T-helper 1 cell (primary cell): ENCODE measurements at places on chromosomes 6 and 20.

GRCh38 chr6:84432619-84433018, 205.2 kb upstream of the CEP162 start:
- no peak for DNase-seq

- no peak for DNase-seq
Observed at GRCh38 chr20:52540509-52540908, 348.9 kb upstream of the ZFP64 start.

DNA sequence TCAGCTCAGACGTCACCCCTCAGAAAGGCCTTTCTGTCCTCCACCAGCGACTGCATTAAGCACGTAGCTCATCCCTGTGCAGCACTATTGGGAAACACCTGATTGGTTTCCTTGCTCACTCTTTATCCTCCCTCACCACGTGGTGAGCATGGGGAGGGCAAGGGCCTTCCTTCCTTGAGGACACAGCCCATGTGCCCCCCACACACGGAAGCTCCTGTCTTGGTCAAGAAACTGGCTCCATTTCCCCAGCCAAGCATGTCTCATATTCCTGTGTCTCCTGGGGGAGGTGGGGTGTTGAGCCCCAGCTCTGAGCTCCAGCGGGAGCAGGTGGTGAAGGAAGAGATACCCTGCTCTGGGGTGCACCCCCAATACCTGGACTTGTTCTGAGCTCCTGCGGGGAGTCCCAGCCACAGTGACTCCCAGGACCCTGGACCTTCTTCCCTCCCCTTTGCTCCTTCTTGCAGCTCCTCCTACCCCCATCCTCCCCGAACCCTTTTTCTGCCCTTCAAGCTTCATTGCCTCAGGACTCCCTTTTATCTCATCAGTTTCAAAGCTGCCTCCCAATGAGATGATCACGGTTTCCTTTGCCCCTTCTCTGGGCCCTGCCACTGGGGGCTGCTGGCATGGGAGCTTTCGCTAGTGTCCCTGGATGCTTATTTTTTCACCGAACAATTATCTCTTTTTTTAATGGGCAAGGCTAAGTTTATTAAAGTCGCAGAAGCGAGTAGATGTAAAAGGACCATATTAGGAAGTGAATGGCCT, 230.1 kb downstream of the TFAP2C start:
- no peak for DNase-seq

DNA sequence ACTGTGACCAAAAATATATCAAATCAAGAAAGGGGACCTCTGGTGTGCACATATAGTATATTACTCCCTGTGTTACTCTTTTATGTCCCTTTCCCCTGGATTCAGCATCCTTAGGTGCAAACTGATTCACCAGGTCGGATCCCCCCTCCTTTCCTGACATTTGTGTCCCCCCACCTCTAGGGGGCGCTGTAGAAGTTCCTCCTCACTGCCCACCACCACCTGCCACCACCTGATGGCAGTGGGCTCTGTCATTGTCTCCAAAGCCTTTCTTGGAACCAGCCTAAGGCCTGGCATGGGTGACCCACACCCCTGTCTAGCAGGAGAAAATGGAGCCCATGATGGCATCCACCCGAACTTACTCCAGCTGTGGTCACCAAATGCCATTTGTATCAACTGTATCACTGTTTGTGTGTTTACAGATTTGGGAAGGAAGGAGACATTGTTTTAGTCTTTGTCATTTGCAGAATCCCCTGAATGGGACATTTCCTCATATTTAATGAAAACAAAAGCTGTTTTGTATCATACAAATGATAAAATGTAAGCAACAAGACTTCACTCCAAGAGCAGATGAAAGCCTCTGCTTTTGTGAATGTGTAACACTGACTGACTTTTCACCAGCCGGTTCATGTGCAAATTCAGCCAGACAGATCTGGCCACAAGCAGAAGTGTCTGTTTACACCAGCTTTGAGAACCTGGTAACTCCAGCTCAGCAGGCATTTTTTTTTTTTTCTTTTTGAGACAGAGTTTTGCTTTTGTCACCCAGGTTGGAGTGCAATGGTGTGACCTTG, 66.2 kb downstream of the ARMC2 start:
- peak; percentile 22 for DNase-seq

- DNase-seq = no peak
Observed at GRCh38 chr20:10718661-10719060, 44.9 kb upstream of the JAG1 start.
